ENCODE measurements at places on chromosomes 2 and 18.
A peak's percentile ranks its signal among the peaks of the same experiment; 100 is the strongest.

DNA sequence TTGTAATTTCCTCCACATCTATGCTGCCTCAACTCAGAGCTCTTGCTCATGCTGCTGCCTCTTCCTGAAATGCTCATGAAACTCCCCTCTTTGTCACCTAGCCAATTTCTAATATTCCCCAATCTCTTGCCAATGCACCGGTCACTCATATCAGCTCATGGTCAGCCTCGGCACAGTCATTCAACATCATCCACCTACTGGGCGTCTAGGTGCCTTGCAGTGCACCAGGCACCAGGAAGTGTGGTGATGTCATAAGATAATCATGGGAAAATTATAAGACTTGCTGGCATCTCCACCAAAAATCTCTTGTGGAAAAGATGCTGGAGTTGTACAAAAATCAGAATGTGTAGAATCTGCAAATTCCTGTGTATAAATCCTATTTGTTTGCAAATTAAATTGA, 52.6 kb upstream of the RAB27B start:
- no peak for DNase-seq

- no peak for DNase-seq
These were observed 91.1 kb downstream of the TTC32 start for GRCh38 chr2:19810637-19811036.

GRCh38 chr2:23925702-23926289, 1.1 kb downstream of the ATAD2B start:
- DNase-seq, result peak; percentile 68

DNA sequence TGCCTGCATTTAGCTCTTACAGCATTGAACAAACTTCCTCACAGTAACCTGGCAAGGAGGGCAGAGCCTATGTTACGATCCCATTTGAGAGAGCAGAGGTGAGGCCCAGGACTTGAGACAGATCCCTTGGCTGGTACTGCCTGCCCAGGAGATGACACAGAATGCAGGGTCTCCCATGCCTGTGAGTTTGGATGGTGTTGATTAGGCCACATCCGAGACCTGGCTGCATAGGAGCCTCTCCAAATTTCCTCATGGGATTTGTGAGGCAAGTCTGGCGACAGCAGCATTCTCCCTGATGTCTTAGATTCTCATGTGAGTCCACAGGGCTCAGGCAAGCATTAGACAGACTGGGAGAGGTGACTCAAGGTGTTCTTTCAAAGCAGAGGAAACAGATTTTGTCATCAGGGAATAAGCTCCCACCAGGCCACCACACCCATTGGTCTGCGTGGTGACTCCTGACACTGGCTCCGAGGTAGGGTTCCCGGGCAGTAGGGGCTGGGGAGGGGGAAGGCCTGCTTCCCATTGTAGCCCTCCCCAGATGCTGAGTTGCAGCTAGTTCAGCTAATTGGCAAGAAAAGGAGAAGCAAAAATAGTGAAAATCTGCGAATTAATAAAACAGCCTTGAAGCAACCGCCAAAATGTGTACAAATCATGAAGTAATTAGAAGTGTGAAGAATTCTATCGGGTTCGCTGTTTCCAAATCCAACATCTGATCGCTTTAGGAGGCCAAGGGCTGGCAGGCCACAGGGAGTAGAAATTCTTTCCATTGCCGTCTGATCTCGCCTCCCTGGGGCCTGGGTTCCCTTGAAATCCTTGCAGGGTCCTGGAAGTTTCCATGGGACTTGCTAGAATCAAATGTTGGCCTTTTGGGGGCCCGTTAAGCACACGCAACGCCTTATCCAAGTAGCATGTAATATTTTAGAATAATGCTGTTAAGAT, 68.0 kb downstream of the MAPK4 start:
- DNase-seq, result no peak

GRCh38 chr2:11495844-11496681, 30.1 kb upstream of the E2F6 start:
- no peak for DNase-seq

DNA sequence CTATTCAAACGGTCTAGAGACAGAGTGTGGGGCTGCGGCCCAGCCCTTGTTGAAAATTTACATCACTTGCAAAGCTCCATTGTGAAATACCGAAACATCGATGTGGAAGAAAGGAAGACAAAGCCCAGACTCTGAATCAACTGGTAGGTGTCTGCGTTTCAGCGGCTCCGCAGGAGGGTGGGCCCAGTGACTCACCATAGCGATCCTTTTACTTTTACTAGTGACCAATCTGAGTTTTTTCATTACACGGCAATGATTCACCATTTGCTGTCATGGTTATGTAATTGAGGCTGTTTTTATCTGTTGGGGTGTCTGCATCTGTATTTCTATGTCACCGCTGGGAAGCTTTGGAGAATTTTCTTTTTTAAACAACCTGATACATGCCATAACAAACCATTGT, 66.6 kb upstream of the ODC1 start:
- DNase-seq, result no peak

GRCh38 chr18:70659036-70659925, 370.4 kb downstream of the SOCS6 start:
- DNase-seq, result peak; percentile 65

- no peak for DNase-seq
These were observed 54.1 kb downstream of the EML4 start for GRCh38 chr2:42223067-42223854.

DNA sequence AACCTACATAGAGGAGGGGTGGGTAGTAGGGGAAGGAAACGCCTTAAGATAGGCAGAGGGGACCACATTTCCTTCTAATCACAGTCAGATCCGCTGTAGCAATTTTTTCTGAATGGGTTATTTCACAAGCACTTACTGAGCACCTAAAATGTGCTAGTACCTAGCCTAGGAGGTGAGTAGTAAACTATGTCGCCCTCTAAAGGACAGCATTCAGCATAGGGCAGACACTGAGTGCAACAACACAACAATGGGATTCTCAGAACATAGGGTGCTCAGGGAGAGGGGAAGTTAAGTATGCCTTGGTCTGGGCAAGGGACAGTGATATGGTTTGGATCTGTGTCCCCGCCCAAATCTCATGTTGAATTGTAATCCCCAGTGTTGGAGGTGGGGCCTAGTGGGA, 166.1 kb upstream of the RAB6C start:
- no peak for DNase-seq

- DNase-seq, result peak; percentile 59
These were observed 114.3 kb downstream of the SPP2 start for GRCh38 chr2:234164493-234165413.

DNA sequence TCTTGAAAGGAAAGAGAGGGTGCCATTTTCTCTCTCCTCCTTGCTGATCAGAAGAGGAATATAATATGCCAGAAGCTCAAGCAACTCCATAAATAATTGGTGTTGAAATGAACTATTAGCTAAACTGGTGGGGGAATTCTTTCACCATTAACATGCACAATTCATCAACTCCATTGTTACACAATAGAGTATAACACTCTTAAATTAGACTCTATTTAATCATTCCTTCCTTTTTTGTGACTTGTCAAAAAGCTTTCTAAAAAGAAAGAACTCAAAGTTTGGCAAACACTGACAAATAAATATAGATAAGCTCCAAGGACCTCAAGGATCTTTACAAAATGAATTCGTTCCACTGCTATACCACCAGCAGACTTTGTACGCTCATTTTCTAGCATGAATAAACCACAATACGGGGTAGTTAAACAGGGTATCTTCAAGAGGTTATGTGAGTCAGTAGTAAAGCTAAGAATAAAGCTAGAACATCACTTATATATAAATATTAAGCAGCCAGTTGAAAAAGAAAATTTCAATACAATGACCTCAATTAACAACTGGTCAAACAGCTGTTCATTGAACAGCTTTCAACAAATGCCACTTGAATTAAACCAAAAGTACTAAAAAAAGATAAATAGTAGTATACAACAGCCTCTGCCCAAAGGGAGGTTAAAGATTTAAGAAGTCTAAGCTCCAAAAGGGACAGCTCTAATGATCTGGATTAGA, 6.4 kb downstream of the TRAK2 start:
- no peak for DNase-seq

DNA sequence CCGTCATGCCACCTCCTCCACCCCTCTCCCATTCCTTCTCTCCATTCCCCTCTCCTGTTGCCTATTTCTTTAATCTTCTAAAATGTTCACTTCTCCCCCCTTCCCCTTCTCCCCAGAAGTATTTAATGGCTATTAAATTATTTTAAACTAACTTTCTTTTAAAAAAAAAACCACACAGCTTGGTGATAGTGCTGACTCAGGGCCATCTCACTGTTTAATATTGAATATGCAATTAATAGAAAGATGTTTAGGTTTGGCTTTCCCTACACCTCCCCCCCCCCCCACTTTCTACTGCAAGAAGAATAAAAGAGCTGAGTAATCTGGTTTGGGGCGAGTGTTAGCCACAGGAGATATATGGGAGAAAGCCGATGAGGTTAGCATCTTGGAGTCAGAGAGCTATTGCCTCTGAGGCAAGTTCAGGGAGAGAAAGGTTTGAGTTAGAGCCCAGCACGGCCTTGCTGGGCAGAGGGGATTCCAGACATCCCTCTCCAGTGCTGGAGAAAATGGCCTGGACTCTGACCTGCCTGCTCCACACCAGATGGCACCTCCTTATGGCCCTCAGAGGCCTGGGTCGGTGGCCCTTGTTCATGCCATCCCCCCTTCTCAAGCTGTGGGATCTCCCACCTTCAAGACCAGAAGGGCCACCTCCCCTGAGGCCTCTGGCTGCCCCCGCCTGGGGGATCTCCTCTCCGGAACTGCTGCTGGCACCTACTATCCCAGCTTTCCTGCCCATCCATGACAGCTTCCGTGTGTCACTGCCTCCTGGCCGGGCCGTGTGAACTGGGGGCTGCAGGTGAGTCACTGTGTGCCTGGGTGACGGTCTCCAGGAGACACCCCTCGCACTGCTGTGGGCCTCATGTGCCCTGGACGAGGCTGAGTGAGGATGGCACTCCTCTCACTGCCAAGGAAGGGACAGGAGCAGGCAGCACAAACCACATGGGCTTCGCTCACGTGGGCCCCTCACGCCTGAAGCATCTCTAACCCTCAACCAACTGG, 246.9 kb downstream of the CELF4 start:
- no peak for DNase-seq

DNA sequence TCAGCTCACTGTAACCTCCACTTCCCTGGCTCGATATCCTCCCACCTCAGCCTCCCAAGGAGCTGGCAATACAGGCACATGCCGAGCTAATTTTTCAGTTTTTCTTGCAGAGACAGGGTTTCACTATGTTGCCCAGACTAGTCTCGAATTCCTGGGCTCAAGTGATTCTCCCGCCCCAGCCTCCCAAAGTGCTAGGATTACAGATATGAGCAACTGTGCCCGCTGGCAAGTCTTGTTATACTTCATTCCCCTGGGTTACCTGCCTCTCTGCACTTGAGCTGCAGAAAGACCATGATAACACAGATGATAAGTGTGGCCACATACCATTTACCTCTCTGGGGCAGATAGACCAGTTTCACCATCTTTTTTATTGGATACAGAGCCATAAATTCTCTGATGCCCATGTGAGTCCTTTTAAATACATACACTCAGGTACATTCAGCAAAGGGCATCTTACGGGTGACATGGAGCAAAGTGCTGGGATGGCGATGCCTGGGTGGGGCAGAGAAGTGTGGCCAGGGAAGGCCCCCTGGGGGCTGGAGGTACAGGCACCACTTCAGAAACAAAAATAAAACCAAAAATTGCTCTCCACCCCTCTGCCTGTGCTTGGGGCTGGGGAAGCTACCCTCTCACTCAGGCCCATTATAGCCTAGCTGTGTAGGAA, 20.4 kb downstream of the CCT7 start:
- no peak for DNase-seq

GRCh38 chr2:61288070-61288841, 126.3 kb downstream of the C2orf74 start:
- DNase-seq, result no peak

DNA sequence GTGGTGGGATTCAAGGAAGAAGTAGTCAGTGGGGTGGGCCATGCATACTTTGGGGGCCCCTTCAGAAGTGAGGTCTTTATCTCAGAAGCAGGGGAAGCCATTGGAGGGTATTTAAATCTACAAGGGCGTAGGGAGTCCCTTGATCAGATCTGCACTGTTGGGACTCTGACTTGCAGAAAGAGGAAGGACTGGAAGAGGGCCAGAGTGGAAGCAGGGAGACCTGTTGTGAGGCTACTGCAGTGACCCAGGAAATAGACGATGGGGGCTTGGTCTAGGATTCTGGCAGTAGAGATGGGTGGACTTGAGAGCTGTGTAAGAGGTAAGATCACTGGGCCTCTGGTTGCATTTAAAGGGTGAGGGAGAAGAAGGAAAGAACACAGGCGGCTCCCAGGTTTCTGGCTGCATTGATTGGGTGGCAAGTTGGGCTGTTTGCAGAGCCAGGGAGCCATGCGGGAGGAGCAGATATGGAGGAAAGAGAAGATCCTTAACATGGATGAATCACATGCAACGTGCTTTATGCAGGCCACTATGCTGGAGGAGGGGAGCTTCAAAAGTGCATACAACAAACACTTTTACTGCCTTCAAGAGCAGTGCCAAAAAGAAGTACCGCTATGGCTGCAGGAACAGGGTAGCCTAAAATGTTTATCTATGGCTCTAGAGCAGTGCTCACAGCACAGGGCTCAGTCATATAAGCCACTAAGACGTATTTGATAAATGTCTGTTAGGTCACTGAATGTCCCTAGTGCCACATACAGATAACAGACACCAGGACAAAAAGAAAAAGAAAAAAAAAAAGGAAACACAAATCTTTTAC, 2.3 kb downstream of the SFXN5 start:
- no peak for DNase-seq

GRCh38 chr2:141778315-141778835, 352.4 kb downstream of the LRP1B start:
- no peak for DNase-seq

DNA sequence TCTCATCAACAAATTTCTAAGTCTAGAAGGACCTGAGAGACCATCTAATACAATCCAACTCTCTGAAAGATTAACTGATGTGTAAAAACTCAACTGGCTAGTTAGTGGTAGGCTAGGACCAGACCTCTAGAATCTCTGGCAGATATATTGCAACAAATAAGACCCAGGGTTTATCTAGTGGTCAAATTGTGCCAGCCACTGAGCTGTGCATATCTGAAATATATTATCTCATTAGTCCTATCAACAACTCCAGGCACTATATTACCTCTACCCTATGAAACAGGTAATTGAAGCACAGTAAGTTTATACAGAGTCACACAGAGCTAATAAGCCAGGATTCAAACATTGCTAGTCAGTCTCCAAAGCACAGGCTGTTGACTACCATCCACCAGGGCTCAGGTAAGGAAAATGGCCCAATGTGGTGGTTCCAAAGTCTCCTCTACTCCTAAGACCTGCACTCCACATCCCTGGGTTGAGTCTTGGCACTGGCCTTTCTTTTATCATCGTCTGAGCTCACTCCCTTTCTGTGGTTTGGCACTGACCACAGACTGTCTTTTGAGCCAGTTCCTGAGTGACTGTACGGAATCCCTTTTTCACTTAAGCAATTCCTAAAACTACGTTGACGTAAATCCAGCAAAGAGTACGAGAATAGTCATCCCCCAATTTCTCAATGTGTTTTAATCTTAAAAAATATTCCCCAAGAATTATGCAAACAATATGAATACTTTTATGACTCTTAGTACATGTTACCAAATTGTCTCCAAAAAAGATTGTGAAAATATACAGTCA, 11.9 kb upstream of the PID1 start:
- DNase-seq, result no peak

GRCh38 chr2:56185582-56186046, 1.8 kb downstream of the CCDC85A start:
- no peak for DNase-seq

- no peak for DNase-seq
These were observed 1.1 kb upstream of the SPAST start for GRCh38 chr2:32061973-32062861.
